ENCODE measurements at places on chromosomes 6 and 20.

DNA sequence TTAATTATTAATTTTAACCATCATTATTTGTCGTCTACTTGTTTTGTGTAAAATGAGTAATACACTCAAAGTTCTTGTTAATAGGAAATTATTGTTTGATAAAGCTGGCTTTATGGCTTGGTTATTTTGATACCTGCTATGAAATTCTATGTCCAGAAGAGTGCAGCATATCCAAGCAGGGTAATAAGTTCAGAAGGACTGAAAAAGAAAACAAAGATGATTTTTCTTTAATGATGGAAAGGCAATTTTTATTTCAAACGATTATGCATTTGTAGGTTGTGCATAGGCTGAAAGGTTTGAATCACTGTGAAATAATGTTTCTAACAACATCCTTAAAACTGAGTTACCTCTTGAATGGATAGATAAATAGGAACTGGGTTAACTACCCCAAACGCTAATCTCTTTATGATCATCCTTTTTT is 1.4 kb upstream of the MAN1A1 start:
- DNase-seq: peak; percentile 74

- DNase-seq: no peak
These were observed 12.4 kb downstream of the CD40 start for GRCh38 chr20:46130534-46130933.

- peak; percentile 25 for DNase-seq
These were observed 3.7 kb downstream of the RPS6KA2 start for GRCh38 chr6:166623318-166623717.

DNA sequence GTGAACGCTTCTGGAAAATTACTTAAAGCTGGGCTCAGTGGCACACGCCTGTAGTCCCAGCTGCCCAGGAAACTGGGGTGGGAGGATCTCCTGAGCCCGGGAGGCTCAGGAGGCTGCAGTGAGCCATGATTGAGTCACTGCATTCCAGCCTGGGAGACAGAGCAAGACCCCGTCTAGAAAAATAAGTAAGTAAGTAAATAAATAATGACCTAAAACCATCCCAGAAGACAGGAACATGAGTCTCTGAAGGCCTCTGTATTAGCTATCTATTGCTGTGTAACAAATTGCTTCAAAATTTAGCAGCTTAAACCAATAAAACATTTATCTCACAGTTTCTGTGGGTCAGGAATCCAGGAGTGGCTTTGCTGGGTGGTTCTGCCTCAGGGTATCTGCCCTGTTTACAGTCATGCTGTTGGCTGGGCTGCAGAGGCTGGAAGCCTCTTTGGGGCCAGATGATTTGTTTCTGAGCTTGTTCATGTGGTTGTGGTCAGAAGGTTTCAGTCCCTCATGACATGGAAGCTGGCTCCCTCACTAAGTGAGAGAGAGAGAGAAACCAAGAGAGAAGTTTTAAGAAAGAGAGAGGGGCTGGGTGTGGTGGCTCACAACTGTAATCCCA is 48.4 kb upstream of the NCOA3 start:
- DNase-seq: peak; percentile 96

GRCh38 chr20:58711266-58712051 is 18.9 kb downstream of the NPEPL1 start:
- no peak for DNase-seq

- DNase-seq: no peak
These were observed 216.8 kb downstream of the GJA1 start for GRCh38 chr6:121652223-121652622.
